ENCODE measurements at places on chromosomes 3 and 15.

DNA sequence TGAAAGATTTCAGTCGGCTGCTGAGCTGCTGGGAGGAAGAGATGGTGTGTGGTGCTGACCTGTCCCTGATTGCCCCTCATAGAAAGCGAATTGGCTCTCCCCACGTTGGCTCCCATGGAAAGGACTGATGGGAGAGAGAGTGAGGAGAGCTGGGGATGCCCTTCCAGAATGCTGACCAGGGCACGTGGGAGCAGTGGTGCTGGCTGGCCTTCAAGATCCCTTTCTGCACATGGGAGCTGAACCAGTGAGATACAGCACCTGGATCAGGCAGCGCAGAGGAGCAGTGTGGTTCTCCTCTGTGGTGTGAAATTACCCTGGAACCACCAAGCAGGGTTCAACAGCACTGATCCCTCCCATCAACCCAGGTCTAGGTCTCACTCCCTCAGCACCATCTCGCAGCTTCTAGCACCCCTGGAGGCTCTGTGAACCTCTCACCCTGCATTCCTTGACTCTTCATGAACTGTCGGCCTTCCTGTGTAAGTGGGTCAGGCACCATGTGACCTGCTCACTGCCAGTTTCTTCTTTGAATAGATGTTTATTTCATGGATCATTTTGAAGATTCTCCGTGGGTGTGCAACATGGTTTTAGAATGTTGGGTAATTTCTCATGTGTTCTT, 55.7 kb downstream of the CACNA1D start:
- H3K27me3 ChIP-seq = peaks cover 14% of the 10 kb centered on the region
- no peak overlapping the region for H3K27ac ChIP-seq
- DNase-seq = no peak
- H3K36me3 ChIP-seq = no peaks in the 10 kb centered on the region

GRCh38 chr3:183427196-183427875, 1.1 kb downstream of the MCF2L2 start:
- H3K36me3 ChIP-seq = no peaks in the 10 kb centered on the region
- peaks cover 50% of the 10 kb centered on the region for H3K27me3 ChIP-seq
- H3K27ac ChIP-seq = no peak overlapping the region
- no peaks in the 10 kb centered on the region for H3K4me1 ChIP-seq

DNA sequence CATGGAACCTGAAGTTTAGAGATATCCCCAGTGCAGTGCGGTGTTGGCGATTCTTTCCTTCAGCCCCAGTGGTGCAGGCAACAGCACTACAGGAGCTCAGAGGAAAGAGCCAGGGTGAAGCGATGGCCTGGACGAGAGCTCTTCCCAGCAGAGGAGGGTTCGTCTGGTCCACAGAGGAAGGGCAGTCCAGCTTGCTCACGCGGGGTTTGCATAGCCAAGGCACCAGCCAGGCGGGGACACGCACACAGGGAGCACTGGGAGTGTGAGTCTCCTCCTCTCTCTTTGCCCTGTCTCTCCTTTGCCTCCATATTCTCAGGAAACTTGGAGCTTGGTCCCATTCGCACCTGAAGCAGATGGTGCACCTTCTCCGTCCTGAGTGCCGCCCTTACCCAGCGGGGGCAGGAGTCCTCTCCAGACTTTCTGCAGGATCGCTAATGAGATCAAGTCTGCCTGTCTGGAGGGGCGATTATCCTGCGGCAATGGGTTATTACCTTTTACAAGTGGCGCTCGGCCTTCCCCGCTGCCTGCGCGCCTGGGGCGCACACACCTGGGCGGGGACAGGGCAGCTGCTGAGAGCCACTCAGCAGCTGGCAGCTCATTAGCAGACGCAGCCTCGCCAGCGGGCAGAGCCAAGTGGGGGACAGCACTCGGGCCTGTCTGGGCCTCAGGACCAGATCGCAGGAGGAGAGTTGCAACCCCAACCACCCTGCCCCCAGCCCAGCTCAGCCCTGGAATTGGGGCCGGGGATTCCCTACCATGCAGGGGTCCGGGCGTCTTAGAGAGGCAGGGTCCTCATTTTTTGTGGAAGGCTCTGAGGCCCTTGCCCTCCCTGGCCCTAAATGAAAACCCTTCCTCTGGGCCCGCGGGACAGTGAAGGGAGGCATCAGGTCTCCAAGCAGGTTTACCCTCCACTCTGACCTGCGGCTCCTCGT, 119.0 kb upstream of the MEF2A start:
- H3K4me3 ChIP-seq = no peak overlapping the region
- no peaks in the 10 kb centered on the region for H3K36me3 ChIP-seq
- DNase-seq = no peak
- H3K4me1 ChIP-seq = peaks cover 20% of the 10 kb centered on the region
- no peak overlapping the region for H3K27ac ChIP-seq
- H3K27me3 ChIP-seq = peaks cover 1% of the 10 kb centered on the region

- H3K4me1 ChIP-seq = peaks cover 41% of the 10 kb centered on the region
- H3K4me3 ChIP-seq = peak overlapping the region; percentile 92
- peak; percentile 16 for DNase-seq
- peak overlapping the region; percentile 100 for H3K27ac ChIP-seq
- H3K27me3 ChIP-seq = peaks cover 4% of the 10 kb centered on the region
These were observed 794 bp downstream of the ARPP19 start for GRCh38 chr15:52567871-52568600.

DNA sequence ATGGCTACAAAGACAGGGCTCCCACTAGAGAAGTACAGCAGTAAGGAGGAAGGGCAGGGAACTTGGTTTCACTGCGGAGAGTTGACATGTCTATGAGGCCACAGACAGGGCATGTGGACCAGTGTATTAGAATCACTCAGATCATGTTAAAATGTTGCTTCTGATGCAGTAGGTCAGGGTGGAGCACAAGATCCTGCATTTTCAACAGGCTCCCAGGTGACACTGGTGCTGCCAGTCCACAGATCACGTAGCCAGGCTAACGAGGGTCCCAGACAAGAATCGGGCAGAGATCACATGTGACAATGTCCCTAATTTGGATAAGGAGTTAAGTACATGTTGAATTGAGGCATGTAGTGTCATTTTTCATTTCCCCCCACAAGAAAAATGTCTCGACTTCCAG, 73.6 kb downstream of the SPSB4 start:
- no peak overlapping the region for H3K4me3 ChIP-seq
- H3K27me3 ChIP-seq = peaks cover 29% of the 10 kb centered on the region
- no peak for DNase-seq
- no peaks in the 10 kb centered on the region for H3K36me3 ChIP-seq
- H3K27ac ChIP-seq = no peak overlapping the region
- H3K4me1 ChIP-seq = no peaks in the 10 kb centered on the region

DNA sequence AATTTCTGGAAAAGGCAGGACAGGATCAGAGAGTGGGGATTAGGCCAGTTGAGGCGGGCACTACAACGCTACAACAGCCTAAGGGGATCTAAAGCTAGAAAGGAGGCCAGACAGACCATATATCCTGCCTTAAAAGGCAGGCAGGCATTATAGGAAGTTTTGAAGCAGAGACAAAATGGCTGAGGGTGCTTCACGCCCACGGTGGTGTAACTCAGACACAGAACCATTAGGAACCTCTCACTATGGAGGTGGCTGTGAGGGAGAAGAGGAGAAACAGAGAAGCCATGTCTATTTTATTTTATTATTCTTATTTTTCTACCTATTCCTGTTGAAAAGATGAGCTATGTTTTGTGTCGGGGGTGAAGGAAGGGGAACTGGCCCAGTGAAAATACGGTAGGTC, 2.1 kb upstream of the USP4 start:
- no peaks in the 10 kb centered on the region for H3K27me3 ChIP-seq
- no peak for DNase-seq
- H3K4me3 ChIP-seq = no peak overlapping the region
- H3K4me1 ChIP-seq = peaks cover 42% of the 10 kb centered on the region
- peak overlapping the region; percentile 36 for H3K27ac ChIP-seq

GRCh38 chr3:46312991-46313390, 40.9 kb upstream of the CCR2 start:
- H3K4me3 ChIP-seq = no peak overlapping the region
- peaks cover 19% of the 10 kb centered on the region for H3K27me3 ChIP-seq
- no peak for DNase-seq
- no peak overlapping the region for H3K27ac ChIP-seq
- no peaks in the 10 kb centered on the region for H3K4me1 ChIP-seq
- no peaks in the 10 kb centered on the region for H3K36me3 ChIP-seq

GRCh38 chr3:187734841-187735240, 10.4 kb downstream of the BCL6 start:
- peaks cover 48% of the 10 kb centered on the region for H3K36me3 ChIP-seq
- peaks cover 40% of the 10 kb centered on the region for H3K4me1 ChIP-seq
- no peak for DNase-seq
- H3K4me3 ChIP-seq = no peak overlapping the region

- H3K27ac ChIP-seq = peak overlapping the region; percentile 11
- peaks cover 11% of the 10 kb centered on the region for H3K27me3 ChIP-seq
- peak; percentile 88 for DNase-seq
- peaks cover 14% of the 10 kb centered on the region for H3K4me1 ChIP-seq
These were observed 68.7 kb downstream of the CHRD start for GRCh38 chr3:184448321-184449160.

DNA sequence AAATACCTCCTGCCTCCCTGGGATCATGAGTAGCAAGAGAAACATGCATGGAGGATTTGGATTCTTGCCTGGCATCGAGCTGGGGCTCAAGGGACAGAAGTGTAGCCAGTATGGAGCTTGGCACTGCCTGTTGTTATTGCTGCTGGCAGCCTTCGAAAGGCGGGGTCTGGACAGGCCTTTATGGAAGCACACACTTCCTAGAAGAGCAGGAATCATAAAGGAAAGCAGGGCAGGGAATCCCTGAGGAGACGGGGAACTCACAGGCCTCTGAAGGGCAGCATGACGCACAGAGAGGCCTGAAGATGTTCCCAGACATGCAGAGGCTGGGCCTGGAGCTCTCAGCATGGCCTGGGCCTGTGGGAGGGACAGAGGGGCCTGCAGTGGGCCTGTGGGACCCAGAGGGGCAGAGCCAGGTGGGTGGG, 18.6 kb upstream of the SLC41A3 start:
- H3K27me3 ChIP-seq = peaks cover 14% of the 10 kb centered on the region
- no peaks in the 10 kb centered on the region for H3K36me3 ChIP-seq
- no peak overlapping the region for H3K4me3 ChIP-seq
- DNase-seq = peak; percentile 5

GRCh38 chr15:39752991-39753390, 29.6 kb downstream of the FSIP1 start:
- H3K4me3 ChIP-seq = no peak overlapping the region
- no peak for DNase-seq
- H3K4me1 ChIP-seq = peaks cover 30% of the 10 kb centered on the region
- H3K27ac ChIP-seq = no peak overlapping the region
- H3K27me3 ChIP-seq = no peaks in the 10 kb centered on the region
- H3K36me3 ChIP-seq = peaks cover 11% of the 10 kb centered on the region
